ENCODE measurements at places on chromosomes 2 and 18. TPM values are rescaled to one million over a fixed set of nuclear protein-coding genes. Genes with fewer than 3 reads are reported as not detected.

Gene DCDC2C
- not detected for total RNA-seq

Gene PRSS56
- total RNA-seq = not detected

Gene PPP1R7
- total RNA-seq = 29.0 TPM

Gene REG3A
- total RNA-seq = not detected

Gene C2orf15
- total RNA-seq = not detected

Gene MOGAT1
- not detected for total RNA-seq

Gene MAPK4
- under 0.01 TPM for total RNA-seq

Gene COL4A3
- total RNA-seq = 3.5 TPM

Gene CHRNG
- total RNA-seq = not detected

Gene RAB17
- 0.83 TPM for total RNA-seq

Gene PPP1R1C
- total RNA-seq = 0.07 TPM

Gene RGPD4
- not detected for total RNA-seq

Gene ASB1
- total RNA-seq = 45.4 TPM

Gene IER3IP1
- total RNA-seq = 34.6 TPM

Gene RESP18
- not detected for total RNA-seq

Gene SERPINB12
- total RNA-seq = not detected

Gene GPAT2
- total RNA-seq = 32.3 TPM

Gene NDUFB3
- total RNA-seq = 48.2 TPM

Gene STPG4
- total RNA-seq = 0.20 TPM

Gene ASB18
- not detected for total RNA-seq

Gene TXNDC2
- not detected for total RNA-seq

Gene SLC35F6
- total RNA-seq = 37.6 TPM

Gene AQP12B
- not detected for total RNA-seq
